ENCODE measurements at places on chromosomes 6 and 20.

- no peak for DNase-seq
These were observed 113.3 kb upstream of the SSTR4 start for GRCh38 chr20:22921595-22922421.

GRCh38 chr20:60131375-60131774, 173.2 kb downstream of the CDH26 start:
- no peak for DNase-seq

DNA sequence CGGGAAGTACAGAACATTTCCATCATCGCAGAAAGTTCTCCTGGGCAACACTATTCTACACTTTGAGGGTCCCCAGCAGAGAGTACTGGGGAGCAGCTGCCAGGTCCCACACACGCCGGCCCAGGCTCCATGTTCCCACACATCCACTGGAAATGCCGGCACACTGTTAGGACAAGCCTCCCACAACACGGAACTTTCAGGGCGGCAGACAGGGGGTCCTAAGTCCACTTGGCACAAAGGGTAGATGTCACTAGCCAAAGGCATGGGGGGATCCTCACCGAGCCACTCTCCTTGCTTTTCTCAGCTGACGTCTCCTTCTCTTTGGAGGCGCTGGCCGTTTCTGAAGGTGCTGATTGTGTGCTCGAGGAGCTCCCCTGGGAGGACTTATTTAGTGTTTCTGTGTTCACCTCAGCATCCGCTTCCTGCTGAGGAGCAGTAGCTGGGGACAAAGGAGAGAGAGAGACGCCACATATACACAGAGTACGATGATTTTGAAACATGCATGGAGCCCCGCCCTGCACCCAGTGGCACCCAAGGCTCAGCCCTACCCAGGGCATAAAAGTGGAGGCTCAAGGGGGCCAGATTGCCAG, 135.4 kb downstream of the ZMYND8 start:
- DNase-seq: no peak

DNA sequence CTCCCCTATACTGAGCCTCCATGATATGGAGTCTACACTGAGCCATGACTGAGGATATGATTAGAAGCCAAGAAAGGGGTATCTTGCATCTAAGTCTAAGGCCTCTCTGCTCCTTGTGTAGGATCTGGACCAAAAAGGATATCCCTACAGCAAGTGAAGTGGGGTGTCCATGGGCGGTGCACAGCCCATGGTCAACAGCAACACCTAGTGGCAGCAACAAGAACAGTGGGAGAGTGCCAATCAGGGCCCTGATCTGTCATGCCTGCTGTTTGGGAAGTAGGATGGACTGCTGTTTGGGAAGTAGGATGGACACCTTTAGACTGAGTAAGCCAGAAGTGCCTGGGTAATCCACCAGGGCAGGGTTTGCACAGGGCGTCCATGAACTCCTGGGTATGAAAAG, 22.4 kb downstream of the PTGIS start:
- DNase-seq: no peak

DNA sequence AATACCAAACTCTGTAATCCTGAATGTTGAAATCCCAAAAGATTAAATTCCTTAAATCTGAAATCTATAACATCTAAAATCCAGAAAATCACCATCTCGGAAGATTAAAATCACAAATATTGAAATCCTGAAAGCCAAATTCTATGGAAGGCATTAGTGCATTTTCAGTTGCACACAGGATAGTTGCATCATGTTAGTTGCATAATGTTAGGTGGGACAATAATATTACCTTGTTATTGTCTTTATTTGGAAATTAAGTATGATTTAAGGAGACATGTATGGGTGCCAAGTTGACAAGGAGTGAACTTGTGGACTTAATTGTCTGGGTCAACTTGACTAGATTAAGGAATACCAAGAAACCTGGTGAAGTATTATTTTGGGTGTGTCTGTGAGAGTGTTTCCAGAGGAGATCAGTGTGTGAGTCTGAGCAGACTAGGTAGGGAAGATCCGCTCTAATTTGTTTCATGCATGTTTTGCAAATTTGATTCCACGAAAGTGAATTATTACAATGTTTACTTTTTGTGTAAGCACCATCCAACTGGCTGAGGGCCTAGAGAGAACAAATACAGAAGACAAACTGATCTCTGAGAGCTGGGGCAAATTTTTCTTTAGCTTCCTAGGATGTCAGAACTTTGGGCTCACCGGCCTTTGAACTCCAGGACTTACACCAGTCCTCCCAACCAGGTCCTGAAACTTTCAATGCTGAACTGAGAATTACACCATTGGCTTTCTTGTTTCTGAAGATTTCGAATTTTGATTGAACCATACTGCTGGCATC, 545.1 kb upstream of the IRAK1BP1 start:
- no peak for DNase-seq

- DNase-seq: no peak
These were observed 22.7 kb upstream of the FRMD1 start for GRCh38 chr6:168101590-168102314.

GRCh38 chr6:158564243-158565121, 4.6 kb downstream of the TMEM181 start:
- no peak for DNase-seq

DNA sequence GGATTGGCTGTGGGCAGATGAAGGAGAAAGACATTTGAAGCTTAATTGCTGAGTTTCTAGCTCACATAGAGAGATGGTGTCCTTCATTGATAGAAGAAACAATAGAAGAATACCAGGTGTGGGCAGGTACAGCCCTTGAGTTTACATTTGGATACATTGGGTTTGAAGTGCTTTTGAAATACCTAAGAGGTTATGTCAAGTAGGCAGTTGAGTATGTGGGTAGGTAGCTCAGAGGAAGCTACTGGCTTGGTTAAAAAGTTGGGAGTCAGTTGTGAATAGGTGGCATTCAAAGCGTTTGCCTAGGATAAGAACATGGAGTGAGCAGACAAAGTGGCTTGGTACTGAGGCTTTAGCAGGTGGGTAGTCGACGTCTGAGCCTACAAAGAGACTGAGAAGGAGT, 25.0 kb downstream of the NDUFAF5 start:
- no peak for DNase-seq

GRCh38 chr20:13236990-13237720, 16.1 kb downstream of the ISM1 start:
- DNase-seq: no peak

DNA sequence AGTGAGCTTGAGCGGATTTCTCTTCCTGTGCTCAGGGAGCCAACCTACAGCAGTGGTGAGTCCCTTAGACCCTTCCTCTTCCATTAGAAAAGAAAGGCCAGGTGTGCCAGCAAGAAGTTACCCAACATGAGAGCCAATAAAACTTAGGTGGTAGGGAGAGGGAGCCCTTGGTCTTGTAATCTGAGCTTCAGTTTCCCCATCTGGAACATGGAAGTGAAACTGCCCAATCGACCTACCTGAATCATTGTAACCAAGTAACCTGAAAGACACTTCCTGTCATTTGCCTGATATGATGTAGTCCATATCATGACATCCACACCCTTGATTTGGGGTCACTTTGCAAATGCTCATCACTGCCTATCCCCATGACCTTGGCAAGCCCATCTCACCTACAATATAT, 66.4 kb downstream of the MDGA1 start:
- no peak for DNase-seq

GRCh38 chr6:116929825-116930224, 52.8 kb downstream of the RFX6 start:
- DNase-seq: no peak

- no peak for DNase-seq
These were observed 18.3 kb upstream of the TRAM2 start for GRCh38 chr6:52595000-52595795.

- DNase-seq: no peak
These were observed 1024.0 kb downstream of the GRIK2 start for GRCh38 chr6:102417368-102417998.

DNA sequence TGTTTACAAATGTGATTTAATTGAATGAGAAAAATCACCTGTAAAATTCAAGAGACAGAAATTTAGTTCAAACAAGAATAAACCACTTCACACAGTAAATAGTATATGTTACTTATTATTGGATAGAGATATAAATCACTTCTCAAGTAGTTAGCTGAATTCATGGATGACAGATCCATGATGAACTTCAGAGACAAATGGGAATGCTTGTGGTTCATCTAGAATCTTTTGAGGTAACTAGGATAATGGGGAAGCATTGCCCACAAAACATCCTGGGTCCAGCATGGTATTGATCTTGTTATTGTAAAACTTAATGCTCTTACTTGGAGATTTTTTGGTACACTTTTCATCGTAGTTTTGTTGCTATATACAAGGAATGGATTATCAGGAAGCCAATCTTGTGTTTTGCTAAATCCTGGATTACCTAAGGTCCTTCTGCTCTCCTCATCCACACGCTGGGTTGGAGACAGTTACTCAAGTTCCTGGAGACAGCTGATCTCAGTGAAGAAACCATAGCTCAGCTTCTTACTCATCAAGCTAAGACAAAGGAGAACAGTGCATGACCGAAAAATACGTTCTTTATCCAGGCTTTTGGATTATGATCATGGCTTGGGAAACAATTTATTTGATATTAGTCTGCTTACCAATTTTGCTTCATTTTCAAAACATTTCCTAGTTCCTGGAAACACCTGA, 142.5 kb upstream of the PREP start:
- DNase-seq: no peak

DNA sequence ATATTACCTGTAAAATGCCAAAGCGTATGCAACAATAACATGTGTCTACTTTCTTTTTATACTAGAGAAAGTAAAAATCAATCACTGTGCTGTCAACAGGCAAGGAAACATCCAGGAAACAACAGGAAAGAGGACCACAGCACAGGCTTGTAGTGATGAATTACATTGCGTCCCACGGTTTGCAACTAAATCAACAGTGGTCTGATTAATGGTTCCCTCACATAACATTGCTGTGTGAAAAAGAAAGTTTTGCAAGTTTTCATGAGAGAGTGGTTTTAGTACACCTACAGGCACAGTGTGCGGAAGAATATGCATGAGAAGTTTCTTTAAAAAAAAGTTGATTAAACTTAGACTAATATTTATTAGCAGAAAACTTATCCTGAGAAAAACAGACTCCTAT, 329.5 kb upstream of the HSF2 start:
- DNase-seq: no peak
